ENCODE measurements at places on chromosomes 11 and 22.

- no peak for DNase-seq
These were observed 19.4 kb downstream of the TRMU start for GRCh38 chr22:46354993-46355305.

- no peak for DNase-seq
These were observed 8.6 kb upstream of the TPP1 start for GRCh38 chr11:6627762-6628241.

GRCh38 chr11:44199816-44200215 lies 104.3 kb downstream of the EXT2 start:
- no peak for DNase-seq

GRCh38 chr22:38454353-38455075 lies 485 bp downstream of the KCNJ4 start:
- no peak for DNase-seq

DNA sequence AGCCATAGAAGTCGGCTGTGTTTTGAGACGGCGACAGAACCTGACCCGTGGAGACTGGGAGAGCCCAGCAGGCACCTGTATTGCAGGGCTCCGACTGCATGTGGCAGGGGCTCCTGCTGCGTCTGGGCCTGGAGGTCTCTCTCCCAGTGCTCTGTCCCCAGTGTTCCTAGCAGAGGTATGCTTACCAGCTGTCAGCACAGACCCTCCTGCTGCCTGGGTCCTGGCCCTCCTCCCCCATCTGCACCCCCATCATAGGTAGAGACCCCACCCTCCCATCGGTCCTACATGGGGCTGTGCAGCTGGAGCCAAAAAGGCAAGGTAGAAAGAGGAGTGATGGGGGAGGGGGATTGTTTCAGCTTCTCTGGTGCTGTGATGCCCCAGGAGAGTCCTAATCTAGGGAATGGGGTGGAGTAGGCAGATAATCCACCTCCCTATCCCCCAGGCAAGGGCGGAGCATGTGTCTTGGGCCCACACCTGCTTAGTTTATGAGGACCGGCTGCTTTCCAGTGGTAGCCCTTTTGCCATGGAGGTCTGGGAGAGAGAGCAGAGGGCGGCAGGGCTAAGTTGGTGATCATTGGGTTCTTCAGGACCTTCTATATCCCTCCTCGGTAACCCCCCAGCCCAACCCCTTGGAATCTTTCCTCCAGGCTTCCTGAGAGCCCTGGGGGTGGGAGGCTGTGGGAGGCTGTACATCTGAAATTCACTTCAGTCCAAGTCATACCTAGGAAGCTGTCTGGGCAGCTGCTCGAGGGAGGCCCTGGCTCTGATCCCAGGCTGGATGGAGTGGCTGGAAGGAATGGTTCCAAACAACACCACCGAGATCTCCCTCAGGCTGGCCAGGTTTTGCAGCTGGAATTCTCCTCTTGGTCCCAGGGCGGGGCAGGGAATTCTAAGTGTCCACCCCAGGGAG lies 5.3 kb downstream of the SLC7A4 start:
- DNase-seq: no peak

DNA sequence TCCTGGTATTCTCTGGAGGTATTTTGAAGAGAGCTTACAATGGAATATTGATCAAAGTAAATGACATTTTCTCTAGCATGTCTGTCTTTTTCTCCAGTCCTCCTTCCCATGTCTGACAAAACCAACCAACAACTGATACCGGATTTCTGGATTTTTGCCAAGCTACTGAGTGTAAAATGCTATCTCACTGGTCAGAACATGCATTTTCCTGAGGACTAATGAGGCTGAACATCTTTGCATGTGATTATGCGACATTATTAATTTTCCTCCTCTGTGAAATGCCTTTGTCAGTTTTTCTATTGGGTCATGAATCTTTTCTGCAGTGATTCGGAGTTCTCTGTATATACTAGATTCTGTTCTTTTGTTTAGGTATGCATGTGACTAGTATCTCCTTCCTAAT lies 51.4 kb downstream of the CDON start:
- DNase-seq: no peak

- no peak for DNase-seq
These were observed 117.8 kb upstream of the C11orf87 start for GRCh38 chr11:109304159-109304558.

DNA sequence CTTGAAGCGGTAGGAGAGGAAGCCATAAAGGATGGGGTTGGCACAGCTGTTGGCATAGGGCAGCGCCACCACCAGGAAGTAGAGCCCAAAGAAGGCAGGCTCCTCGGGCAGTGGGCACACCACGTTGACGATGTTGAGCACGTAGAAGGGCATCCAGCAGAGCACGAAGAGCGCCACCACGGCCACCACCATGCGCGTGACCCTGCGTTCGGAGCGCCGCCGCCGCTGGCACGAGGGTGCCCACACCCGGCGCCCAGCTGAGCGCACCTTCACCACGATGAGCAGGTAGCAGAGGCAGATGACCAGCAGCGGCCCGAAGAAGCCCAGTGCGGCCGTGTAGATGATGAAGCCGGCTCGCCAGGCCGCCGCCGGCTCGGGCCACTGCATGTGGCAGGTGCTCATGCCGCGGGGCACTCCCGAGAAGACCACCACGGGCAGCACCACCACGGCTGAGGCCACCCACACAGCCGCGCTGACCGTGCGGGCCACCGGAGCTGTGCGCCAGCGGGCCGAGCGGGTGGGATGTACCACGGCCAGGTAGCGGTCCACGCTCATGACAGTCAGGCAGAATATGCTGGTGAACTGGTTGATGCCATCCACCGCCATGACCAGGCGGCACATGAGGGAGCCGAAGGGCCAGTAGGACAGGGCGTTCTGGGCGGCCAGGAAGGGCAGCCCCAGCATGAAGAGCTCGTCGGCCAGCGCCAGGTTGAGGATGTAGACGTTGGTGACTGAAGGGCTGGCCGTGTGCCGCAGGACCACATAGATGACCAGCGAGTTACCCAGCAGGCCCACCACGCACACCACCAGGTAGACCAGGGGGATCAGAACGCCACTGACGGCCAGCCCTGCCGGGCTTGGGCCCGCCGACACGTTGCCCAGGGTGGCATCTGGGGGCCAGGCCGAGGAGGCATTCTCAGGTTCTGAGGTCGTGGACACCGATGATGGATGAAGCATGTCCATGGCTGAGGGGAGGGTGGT lies 5.1 kb downstream of the SSTR3 start:
- no peak for DNase-seq

DNA sequence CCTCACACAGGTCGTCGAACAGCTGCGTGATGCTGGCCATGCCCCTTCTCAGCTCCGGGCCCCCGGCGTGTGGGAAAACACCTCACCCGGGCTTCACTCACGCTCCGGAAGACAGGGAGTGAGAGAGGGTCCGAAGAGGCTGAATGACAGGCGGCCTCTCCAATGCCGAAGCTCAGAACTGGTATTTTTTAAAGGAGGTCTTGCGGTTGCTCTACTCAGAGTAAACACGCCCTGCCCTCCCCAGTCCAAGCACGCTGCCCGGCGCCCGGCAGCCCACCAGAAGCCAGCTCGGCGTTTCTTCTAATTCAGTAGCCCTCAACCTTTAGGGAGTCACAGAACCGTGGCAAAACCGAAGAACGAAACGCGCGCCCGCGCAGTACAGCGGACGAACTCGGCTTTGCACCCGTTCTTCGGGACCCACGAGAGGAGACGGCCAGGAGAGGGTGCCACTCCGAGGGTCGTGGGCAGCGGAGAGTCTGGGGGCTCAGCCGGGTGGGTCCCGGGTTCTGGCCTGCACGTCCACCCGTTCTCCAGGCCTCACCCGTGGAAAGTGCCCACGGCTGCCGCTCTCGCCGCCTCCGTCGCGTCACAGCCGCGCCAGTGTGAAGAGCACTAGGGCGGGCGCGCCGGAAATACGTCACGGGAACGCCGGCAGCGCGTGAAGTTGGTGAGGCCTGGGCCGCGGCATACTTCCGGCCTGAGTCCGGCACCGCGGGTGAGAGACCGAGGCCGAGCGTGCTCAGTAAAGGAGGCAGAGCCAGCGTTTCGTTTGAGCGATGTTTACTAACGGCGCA lies at the start of gene TUBGCP6:
Gene TUBGCP6, minus strand, starts transcription at position 604 of the 794 bp plus-strand sequence. Its CDS starts 564 bp downstream, at position 40.
- peak; percentile 85 for DNase-seq

- DNase-seq: no peak
These were observed 6.8 kb downstream of the SLN start for GRCh38 chr11:107705027-107705426.

GRCh38 chr11:8786933-8787332 lies 104.3 kb downstream of the RPL27A start:
- no peak for DNase-seq

GRCh38 chr22:36377022-36377631 lies 10.6 kb downstream of the MYH9 start:
- DNase-seq: no peak

DNA sequence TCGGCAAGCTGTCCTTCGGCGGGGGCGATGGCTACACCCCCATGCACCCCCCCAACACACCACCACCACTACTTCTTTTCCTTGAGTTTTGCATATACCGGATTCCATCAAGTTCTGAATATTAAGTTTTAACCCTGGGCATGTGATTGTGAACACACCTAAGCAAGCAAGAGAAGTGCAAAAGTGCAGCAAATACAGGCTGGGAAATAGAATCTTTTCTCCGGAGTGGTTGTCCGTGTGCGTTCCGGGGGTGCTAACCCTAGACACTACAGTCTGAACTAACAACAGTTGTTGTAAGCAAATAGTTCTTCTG lies 574 bp downstream of the PRSS23 start:
- no peak for DNase-seq

DNA sequence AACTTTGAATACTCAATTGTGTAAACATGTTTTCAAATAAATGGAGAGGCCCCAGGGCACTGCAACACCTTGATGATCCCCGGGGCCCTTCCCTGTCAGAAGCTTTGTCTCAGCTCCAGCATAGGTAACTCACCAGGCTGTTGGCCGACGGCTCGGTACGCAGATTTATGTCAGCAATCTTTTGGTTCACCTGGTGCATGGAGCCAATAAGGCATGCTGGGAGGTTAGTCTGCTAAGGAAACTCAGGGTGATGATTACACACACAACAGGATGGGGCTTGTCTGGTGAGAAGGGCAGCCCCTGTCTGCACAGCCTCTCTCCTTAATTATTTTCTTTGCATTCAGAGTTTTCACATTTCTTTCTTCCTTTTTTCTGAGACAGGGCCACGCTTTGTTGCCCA lies 10.8 kb downstream of the FAM227A start:
- DNase-seq: no peak

DNA sequence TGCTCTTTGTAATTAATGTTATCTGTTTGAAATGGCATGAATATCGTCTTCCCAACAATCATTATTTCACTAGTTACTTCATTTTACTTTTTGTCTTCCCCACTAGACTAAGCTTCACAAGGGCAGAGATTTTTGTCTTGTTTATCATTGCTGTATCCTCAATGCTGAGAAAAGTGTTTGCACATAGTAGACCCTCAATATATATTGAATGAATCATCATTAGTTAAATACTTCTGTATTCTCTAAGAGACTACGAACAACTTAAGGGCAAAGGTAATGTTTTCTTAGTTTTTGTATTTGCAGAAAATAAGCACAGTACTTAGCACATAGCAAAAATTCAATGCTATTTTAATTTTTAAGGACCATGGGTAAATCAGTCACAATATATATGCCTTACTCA lies 95.9 kb downstream of the CCDC73 start:
- DNase-seq: no peak

DNA sequence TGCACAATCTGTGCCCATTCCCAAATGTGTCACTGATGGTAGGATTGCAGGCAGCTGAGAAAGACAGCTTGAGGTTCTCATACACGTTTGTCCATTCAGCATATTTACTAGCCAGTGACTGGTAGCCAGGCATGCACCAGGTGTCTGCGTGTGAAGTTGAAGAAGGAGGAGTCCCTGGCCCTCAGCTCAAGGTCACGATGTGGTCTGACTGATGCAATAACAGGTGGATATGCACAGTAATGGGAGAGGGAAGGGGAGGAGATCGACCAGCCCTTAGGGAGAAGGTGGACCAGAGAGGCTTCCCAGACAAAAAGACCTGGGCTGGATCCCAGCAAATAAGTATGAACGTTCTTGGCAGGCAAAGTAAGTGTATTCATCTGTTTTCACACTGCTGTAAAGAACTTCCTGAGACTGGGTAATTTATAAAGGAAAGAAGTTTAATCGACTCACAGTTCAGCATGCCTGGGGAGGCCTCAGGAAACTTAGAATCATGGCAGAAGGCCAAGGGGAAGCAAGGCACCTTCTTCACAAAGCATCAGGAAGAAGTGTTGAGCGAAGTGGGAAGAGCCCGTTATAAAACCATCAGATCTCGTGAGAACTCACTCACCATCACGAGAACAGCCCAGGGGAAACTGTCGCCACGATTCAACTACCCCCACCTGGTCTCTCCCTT lies 96.0 kb downstream of the MN1 start:
- no peak for DNase-seq

DNA sequence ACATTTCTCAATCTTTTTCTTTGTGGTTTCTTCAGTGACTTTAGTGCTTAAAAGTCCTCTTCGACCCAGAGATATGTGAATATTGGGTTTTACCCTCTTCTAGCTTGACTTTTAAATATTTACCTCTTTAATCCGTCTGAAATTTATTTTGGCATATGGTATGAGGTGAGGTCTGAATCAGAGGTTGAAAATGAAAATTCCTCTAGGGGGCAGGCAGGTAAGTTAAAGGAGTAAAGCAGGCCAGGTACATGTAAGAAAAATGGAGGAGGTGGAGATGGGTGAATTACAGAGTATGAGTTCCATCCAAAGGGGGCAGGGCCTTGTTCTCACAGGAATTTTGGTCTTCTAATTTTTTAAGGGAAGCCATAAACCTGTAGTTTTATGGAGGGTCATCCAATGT lies 263.8 kb upstream of the NARS2 start:
- DNase-seq: no peak

DNA sequence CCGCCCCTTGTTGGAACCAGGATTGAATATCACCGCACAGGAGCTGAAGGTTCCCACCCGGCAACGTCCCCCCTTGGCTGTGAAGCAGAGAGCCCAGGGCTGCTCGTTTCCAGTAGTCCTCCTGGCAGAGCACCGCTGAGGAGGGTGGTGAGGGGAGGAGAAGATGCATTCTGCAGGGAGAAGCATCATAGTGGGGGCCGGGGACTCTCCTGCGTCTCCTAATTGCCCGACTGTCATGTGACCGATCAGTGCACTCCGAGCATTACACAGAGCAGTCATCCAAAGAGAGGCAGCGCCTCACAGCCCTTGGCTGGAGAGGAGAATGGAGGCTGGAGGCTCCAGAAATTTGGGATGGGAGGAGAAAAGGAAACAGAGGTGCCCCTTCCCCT lies 85.0 kb upstream of the SEPTIN5 start:
- no peak for DNase-seq

DNA sequence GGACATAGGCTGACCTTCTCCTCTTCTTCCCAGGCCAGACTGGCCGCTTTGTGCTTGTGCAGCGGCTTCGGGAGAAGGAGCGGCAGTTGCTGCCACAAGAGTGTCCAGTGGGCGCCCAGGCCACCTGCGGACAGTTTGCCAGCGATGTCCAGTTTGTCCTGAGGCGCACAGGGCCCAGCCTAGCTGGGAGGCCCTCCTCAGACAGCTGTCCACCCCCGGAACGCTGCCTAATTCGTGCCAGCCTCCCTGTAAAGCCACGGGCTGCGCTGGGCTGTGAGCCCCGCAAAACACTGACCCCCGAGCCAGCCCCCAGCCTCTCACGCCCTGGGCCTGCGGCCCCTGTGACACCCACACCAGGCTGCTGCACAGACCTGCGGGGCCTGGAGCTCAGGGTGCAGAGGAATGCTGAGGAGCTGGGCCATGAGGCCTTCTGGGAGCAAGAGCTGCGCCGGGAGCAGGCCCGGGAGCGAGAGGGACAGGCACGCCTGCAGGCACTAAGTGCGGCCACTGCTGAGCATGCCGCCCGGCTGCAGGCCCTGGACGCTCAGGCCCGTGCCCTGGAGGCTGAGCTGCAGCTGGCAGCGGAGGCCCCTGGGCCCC lies 1.4 kb downstream of the RASSF7 start:
- DNase-seq: no peak
